NCI-H1092 (cell line): ENCODE measurements at places on chromosomes 5 and 9.

- DNase-seq, result no peak
These were observed 810.9 kb upstream of the ACO1 start for GRCh38 chr9:31573561-31573960.

DNA sequence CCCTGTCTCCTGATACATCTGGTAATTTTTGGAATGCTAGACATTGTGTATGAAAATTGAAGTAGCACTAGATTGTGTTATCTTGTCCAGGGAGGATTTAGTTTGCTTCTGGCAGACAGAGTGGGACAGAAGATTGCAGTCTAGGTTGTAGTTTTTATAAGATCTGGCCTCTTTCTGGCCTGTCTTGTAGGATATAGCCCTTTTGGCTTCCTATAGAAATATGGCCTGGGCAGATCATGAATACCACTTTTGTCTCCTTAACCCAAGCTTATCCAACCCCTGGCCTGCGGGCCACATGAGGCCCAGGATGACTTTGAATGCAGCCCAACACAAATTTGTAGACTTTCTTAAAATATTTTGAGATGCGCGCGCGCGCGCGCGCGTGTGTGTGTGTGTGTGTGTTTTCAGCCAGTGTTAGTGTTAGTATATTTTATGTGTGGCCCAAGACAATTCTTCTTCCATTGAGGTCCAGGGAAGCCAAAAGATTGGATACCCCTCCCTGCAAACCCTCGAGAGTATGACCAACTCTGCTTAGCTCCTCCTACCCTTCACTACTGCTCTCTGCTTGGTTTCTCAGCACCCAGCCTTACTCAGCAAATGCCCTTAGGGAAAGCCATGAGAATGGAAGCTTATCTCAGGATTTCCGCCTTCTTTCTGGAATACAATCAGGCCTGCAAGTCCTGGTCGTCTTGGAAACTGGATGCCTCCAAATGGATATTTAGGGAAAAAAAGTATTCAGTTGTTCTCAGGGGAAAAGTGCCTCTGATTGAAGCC is 26.5 kb downstream of the ANKRD33B start:
- DNase-seq, result no peak

GRCh38 chr5:19745247-19745646 is 242.8 kb downstream of the CDH18 start:
- no peak for DNase-seq

DNA sequence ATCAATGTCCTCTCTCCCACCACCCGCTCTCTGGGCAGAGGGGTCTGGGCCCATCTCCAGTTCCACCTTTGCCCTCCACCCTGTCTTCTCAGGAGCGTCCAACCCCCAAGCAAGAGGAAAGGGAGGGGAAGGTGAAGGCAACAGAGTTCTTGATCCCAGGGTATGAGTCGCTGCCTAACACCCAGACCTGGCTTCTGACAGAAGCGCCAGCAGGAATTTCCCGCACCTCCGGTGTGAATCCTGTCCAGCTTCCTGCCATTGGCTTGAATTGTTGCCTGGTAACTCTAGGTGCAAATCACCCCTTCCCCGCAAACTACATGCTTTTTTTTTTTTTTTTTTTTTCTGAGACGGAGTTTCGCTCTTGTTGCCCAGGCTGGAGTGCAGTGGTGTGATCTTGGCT is 84.2 kb upstream of the IER5L start:
- DNase-seq, result no peak

DNA sequence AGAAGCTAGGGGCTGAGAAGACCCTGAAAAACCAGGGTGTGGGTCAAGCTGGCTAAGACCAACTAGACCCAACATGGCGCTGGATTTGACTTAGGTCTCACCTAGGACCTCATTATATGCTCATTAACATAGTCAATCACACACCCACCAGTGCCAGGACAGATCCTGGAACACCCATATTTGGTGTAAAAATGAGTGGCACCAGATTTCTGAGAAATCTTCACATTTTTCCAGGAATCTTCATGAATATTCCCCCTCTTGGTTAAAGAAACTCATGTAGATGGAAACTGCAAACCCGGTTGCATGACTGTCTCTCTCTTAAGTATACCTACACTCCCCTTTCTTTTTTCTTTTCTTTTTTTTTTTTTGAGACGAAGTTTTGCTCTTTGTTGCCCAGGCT is 17.9 kb upstream of the RAB14 start:
- no peak for DNase-seq

DNA sequence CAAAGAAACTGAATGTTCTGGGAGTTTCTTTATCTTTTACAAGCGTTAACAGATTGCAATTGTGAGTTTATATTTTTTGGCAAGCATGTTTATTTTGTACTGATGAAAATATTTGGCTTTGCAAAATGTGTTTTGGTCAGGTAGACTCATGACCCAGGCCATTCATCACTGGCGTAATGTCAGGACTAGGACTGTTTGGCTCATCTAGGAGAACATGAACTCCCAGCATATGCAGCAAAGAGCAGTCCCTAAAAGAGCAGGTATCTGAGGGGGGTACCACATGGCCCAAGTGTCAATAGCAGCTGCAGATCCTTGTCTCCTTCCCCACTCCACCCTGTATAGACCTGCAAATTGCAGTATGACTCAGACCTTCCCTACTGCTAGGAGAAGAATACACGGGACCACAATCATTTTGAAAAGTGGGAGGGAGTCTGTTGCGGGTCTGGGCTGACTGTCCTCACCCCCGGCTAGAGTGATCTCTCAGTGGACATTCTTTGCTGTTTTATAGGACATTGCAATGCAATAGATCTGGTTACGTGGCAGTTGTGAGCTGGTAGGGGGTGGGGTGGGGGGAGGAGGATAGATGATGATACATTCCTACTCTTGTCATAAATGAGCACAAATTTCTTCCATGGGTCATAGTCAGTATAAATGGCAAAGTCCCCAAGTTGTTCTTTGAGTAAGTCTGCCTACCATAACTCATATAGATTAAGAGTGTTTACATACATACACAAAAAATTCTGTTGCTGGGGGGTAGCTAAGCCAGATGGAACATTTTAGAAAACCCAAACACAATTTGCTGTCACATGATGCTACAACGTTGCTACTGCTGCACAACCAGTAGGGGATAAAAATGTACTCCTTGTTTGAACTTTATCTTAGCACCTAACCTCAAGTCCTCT is 20.8 kb upstream of the SNCAIP start:
- no peak for DNase-seq

- peak; percentile 9 for DNase-seq
These were observed 748.5 kb upstream of the CDH10 start for GRCh38 chr5:25393256-25393655.

- DNase-seq, result no peak
These were observed 76.2 kb downstream of the SH3TC2 start for GRCh38 chr5:148986636-148987035.

- DNase-seq, result no peak
These were observed 106.9 kb upstream of the COL5A1 start for GRCh38 chr9:134534661-134535080.

- no peak for DNase-seq
These were observed 542.3 kb downstream of the PDE4D start for GRCh38 chr5:59351076-59351794.

GRCh38 chr9:119333507-119334229 is 35.6 kb downstream of the BRINP1 start:
- DNase-seq, result no peak

DNA sequence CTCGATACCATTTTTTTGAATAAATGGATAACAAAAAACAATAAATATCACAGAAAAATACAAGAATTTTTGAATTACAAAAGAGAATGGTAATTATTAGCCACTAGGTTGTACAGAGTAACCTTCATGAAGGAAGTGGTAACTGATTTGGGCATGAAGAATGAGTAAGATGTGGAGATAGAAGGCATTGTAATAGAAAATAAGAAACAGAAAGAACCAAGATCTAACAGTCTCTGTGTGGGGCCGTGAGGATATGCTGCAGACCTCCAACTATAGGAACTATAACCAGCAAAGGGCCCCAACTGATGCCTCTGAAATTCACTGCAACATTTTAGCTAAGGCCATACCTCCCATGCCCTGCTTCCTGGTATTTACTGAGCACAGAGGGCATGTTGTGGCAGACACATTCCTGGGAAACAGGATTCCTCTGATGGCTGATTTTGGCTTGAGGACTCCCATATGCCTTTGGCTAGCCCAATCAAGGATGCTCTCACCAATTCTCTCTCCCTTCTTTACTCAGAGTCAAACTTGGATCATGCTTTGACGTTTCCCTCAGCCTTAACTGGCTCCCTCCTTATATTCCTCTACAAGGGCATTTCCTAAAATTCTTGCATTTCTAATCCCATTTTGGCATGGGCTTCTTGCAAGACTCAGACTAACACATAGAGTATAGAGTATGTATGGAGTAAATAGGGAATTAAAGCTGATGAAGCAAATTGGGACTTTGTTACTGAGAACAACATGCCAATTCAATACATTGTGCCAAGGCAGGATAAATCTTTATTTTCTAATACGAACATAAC is 208.9 kb downstream of the PDE4D start:
- DNase-seq, result no peak

- DNase-seq, result no peak
These were observed 87.6 kb downstream of the DAP start for GRCh38 chr5:10673407-10673806.

GRCh38 chr9:100730086-100730485 is 152.2 kb downstream of the CAVIN4 start:
- DNase-seq, result no peak

DNA sequence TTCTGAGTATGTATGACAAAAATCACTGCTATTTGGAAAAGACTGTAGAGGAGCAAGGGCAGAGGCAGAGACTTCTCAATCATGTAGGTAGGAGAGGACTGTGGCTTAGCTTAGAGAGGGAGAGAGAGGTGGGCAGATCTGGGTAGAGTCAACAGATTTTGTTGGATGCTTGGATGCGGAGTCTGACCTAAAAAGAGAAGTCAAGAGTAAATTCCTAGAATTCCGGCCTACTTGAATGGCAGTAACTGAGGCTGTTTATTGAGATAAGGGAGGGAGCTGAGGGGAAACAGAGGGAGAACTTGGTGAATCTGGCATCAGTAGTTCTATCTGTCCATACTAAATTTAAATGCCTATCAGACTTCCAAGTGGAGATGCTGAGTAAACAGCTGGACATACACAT is 2.4 kb downstream of the TICAM2 start:
- no peak for DNase-seq

DNA sequence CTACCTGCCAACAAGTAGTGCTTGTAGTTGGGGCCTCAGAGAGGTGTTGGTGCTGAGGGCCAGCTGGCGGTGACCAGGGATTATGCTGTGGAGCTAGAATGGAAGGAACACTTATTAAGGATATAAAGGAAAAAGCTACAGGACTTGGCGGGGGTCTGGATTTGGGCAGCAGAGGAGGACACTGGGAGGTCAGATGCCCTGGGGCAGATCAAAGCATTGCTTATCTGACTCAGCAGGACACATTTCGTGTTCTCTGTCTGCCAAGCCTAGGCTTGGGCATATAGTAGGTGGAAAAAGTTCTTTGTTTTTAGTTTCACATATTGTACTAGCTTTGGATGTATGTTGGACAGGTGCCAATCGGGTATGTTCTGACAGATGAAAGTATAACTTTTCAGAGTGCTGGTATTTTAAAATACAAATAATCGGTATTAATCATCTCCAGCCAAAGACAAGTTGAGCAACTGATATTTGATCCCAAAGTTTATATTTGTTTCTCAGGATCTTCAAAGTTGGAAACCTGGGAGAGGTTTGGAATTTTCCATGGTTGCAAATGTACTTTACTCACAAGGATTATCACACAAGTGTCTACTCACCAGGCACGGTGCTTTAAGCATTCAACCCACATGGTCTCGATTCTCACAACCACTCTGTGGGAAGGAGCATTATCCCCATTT is 69.4 kb downstream of the IQGAP2 start:
- no peak for DNase-seq

- no peak for DNase-seq
These were observed 2.5 kb upstream of the PRDM6 start for GRCh38 chr5:123086376-123087055.

DNA sequence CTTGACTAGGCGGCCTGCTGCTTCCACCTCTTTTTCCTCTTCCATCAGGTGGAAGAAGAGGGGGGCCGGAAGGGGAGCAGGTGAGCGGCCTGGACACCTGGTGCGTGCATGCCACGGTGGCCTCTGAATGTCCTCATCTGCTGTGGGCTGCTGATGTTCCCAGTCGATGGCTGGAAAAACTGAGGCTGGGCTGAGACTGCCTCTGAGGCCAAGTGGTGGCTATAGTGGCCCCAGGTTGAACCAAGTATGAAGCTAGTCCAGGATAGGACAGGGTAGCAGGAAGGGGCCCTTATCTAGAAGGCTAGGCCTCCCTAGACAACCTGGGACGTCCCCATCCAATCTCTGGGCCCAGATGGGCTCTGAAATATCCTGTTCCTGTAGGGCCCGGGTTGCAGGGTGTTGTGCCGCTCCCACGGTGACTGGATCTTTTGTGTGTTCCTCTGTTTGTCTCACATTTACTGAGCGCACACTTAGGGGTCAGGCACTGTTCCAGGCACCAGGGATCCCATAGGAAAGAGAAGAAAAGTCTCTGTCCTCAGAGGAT is 753 bp upstream of the NR5A1 start:
- DNase-seq, result no peak

- DNase-seq, result no peak
These were observed 17.7 kb downstream of the POU5F2 start for GRCh38 chr5:93723681-93724080.

DNA sequence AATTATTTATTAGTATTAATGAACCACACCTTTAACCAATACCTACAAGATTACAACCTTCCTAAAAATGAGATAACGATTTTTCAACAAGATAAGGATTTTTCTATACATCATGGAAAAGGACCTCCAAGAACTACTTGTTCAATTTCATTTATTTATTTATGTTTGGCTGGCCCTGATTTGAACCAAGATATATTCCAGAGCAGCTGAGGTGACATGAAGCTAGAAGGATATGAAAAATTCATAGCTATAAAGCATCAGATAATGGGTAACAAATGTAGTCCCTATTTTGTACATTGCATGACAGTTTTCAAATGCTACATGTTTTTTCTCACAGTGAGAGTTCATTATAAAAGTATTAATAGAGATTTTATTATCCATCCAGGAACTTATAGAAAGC is 798.5 kb upstream of the ARRDC3 start:
- no peak for DNase-seq

GRCh38 chr5:103541569-103541968 is 21.0 kb downstream of the NUDT12 start:
- no peak for DNase-seq

DNA sequence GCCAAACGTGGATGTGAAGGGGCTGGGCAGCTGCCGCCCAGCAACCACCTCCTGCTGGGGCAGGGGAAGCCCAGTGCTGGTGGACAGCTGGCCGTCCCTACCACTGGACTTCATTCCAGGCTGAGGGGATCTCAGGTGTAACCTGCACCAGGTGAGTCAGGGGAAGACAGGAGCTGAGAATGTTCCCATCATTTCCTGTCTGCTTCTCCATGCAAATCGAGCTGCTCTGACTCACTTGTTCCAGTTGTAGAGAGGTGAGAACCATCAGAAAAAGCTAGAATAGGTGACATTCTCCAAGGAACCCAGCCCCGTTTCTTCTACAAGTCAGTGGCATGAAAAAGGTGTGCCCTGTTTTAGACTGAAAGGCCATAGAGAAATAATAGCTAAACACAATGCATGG is 21.8 kb upstream of the BARX1 start:
- DNase-seq, result no peak

GRCh38 chr9:76221423-76221822 is 172.8 kb downstream of the RFK start:
- DNase-seq, result no peak
